ENCODE measurements at places on chromosomes 3 and 15.

GRCh38 chr3:122576174-122576940 lies 1.1 kb upstream of the PARP15 start:
- peak; percentile 39 for DNase-seq

- no peak for DNase-seq
Observed at GRCh38 chr3:49673121-49673714, 933 bp upstream of the APEH start.

DNA sequence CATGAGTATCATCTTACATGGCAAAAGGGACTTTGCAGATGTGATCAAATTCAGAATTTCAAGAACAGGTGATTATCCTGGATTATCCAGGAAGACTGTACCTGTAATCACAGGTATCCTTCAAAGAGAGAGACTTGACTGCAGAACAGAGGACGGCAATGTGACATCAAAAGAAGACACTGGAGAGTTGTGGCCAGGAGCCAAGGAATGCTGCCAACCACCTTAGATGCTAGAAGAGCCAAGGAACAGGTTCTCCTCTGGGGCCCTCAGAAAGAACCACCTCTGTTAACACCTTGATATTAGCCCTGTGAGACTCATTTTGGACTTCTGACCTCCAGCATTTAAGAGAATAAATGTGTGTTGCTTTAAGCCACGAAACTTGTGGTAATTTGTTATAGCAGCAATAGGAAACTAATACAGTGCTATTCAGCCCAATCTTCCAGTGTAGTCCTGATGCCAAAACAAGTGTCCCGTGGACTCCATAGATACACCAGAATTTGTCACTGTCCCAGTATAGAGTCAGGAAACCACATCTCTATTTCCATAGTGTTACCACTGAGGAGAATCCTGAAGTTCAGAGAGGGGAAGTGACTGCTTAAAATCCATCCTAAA lies 330.6 kb upstream of the TLE3 start:
- no peak for DNase-seq

DNA sequence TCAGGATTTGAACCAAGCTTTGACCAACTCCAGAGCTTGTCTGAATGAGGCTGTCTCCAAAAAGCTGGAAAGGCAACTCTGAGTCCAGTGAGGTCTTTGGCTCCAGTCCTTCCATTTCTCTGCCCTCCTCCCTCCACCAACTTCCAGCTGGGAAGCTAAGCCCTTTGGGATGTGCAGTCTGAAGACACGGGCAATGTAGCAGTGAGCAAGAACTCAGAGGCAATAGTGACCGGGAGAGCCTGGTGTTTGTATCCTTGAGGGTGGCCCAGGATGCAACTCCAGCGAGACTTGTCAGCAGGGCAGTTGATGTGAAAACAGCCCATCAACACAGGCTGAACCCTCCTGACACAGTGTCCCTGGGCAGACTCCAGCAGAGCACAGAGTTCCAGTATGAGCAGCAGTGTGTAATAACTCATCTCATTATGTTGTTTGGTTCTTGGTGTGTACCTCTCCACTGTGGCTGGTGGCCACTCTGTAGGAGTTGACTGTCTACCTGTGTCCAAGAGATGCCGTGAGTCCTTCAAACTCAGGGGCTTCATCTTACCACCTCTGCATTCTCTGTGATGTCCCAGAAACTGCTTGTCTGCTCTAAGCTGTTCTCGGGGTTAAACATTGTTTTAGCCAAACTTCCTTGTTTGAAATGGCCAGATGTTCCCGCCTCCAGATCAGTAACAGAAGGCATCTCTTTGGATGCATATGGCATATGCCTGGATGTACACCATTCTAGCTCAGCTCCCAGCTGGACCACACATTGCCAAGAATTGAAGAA lies 6.6 kb downstream of the CDCP1 start:
- DNase-seq = no peak

DNA sequence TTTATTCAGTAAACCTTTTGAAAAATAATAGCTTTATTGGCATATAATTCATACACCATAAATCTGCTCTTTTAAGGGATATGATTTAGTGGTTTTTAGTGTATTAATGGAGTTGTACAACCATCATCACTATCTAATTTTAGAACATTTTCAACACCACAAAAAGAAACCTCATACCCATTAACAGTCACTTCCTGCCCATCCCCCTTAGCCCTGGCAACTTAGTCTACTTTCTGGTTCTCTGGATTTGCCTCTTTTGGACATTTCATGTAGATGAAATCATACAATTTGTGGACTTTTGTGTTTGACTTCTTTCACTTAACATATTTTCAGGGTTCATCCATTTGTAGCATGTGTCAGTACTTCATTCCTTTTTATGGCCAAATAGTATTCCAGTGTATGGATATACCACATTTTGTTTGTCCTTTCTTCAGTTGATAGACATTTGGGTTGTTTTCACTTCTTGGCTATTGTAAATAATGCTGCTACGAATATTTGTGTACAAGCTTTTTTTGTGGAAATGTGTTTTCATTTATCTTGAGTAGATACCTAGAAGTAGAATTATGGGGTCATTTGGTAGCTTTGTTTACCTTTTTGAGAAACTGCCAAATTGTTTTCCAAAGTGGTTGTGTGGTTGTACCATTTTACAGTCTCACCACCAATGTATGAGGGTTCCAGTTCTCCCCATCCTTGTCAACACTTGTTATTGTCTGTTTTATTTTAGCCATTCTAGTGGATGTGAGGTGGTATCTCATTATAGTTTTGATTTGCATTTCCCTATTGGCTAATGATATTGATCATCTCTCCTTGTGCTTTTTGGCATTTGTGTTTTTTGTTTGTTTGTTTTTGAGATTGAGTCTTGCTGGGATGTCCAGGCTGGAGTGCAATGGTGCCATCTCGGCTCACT lies 45.8 kb downstream of the SMAD3 start:
- DNase-seq = no peak

DNA sequence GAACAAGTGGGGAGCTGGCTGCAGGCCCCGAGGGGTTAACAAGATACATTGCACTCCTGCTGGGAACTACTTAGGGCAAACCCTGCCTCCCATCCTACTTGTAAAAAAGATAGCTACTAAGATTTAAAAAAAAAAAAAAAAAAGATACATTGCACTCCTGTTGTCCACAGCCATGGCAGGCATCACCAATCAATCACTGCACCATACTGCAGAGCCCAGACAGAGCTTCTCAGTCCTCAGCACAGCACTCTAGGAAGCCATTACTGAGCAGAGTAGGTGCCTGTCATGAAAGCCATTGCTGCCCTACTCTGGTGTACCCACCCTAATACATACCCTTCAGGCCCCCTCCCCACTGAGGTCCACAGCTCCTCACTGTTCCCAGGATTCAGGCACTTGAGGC lies 64.8 kb downstream of the RASGRF1 start:
- no peak for DNase-seq

DNA sequence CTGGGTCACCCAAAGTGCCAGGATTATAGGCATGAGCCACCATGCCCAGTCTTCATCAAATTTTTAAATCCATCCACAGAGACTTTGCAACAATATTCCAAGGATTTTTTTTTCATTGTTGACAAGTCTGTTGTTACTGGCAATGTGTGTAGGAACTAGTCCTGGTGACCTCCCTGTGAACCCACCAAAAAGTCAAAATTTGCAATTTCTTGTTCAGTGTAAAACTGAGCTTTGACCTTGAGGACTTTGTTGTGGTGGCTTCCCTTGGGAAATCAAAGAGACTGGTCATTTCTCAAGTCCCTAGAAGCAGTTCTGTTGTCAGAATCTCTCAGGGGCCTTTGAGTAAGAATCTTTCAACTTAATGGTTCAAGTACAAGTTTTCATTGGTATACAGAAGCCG lies 36.9 kb upstream of the COL8A1 start:
- no peak for DNase-seq

DNA sequence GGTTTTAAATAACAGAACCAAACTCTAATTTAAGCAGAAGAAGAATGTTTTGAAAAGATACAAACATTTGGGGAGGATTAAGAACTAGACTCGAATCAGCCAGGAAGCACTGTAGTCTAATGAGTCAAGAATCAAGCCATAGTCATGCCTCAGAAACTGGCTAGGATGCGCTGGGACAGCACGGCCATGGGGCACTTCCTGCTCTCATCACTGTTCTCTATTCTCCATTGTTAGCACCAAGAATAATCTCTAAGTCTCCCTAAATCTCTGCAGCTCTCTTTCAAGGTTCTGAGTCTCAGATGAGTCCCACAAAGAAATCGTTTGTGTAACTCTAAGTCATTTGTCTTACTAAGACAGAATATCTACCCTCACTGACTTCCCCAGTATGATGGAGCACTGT lies 399.0 kb upstream of the KCNMB2 start:
- DNase-seq = no peak

GRCh38 chr3:81302045-81302444 lies 459.4 kb downstream of the GBE1 start:
- no peak for DNase-seq

DNA sequence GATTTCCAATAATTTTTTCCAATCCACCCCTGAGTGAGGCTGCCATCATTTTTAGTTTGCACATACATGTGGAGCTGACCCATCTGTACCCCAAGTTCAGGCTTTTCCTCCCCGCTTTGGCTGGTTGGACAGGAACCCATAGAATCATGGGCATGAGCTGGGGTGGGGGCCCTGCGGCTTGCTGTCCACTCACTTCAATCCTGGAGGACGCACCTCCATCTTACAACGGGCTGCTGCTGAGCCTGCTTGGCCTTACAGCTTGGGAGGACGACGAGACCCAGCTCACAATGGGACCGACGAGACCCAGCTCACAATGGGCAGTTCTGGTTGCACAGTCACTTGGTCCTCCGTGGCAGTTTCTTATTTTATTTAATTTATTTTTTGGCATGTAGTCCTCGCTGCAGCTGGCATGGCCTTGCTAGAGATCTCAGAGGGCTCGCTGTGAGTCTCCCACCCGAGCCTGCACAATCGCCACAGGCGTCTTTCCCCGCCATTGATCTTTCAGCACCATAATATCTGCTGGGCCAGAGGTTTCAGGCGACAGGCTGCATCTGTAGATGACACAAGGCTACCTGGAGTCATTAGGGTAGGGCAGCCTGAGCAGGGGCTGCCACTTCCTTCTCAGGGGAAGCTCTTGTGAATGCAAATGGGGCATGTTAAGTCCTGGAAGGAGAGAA lies 19.6 kb upstream of the EPHB3 start:
- DNase-seq = no peak

DNA sequence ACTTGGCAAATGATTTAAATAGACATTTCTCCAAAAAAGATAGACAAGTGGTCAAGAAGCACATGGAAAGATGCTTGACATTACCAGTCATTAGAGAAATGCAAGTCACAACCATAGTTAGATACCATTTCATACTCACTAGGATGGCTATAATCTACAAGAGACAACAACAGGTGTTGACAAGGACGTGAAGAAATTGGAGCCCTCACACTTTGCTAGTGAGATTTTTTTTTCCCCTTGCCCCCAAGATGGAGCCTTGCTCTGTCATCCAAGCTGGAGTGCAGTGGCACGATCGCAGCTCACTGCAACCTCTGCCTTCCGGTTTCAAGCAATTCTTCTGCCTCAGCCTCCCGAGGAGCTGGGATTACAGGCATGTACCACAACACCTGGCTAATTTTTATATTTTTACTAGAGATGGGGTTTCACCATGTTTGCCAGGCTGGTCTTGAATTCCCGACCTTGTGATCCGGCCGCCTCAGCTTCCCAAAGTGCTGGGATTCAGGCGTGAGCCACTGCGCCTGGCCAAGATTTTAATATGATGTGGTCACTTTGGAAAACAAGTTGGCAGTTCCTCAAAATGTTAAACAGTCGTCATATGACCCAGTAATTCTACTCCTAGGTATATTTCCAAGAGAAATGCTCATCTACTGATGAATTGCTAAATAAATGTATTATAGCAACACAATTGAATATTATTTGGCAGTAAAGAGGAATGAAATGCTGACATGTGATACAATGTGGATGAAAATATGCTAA lies 103.3 kb downstream of the ATG7 start:
- no peak for DNase-seq

- DNase-seq = no peak
Observed at GRCh38 chr3:16359331-16359730, 94.3 kb downstream of the OXNAD1 start.

DNA sequence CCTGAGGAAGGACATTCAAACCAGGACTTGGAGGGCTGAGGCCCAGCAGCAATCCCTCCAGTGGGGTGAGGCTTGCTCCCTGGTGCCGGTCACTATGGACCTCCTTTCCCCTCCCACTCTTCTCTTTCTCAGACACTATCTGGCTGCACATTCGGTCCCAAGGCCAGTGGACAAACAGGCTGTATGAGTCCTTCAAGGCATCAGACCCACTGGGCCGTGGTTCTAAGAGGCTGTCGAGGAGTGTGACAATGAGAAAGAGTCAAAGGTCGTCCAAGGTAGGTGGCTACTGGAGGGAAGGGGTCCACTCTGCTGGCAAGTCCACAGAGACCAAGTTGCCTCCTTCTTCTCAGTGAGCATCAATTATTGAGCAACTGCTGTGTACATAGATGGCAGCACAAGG lies 28.0 kb downstream of the NOX5 start:
- DNase-seq = no peak

GRCh38 chr3:50708620-50709019 lies 33.9 kb downstream of the DOCK3 start:
- no peak for DNase-seq

All from activated naive CD8-positive, alpha-beta T cell treated with anti-CD3 and anti-CD28 coated beads, Interleukin-2, amount 50 U/mL, for 16 hours (primary cell).